ENCODE measurements at places on chromosomes 1 and 21.

GRCh38 chr1:222657899-222658298, 40.0 kb downstream of the MIA3 start:
- DNase-seq = no peak

GRCh38 chr1:29621826-29622435, 385.6 kb downstream of the PTPRU start:
- DNase-seq = no peak

DNA sequence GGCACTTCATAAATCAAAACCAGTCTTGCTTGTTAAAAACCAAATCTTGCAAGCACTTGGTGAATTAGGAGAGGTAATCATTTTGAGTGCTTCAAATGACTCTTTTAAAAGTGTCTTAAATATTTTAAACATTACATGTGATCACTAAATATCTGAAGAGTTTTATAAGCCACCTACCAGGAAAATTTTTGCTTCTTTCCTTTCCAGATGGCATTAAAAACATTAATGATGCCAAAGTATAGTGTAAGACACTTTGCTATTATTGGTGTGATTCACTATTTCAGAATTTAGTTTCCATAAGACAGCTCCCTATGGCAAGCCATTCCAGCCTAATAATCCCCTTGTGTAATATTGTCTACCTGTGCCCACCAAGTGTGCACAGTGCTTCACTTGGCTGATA, 548.8 kb upstream of the ADAMTS5 start:
- no peak for DNase-seq

DNA sequence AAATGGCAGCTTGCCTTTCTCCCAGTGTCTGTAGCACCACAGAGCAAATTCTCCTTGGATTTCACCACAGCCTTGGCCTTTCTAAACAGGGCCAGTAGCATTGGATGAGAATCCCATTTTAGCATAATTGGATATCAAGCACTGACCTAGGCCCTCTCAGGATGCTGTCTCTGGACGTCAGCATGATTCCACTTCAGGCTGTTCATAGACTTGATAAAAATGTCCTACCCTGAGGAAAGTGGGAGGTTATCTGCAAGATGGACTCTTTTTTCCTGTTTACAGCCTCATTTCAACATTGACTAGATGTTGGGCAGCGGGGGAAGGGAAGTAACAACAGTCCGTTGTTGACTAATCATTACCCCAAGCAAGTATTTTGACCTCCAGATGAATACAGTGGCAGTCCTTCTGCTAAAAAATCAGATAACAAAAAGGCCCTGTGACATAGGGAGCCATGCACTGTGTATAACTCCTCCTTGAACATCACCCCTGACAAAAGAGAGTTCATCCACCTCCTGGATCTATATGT, 5.2 kb downstream of the NPL start:
- DNase-seq = no peak

DNA sequence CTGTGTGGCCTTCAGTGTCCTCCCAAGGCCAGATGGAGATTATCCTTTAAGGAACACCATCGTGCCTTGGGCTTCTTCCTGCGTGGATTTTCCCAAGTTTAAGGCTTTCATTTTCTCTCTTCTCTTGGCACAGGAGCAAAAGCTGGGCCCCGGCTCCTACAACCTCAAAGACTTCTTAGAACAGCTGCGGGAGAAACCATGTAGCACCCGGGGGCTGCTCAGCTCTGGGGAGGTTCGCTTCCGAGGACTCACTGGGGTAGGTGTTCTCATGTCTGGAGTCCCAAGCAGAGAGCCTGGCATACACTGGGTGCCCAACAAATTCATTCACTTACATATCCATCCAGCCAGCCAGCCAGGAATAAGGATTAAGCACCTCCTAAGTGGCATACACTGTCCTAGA, 6.6 kb upstream of the TTC22 start:
- DNase-seq = no peak

- no peak for DNase-seq
Measured at GRCh38 chr1:239677362-239677761, 291.0 kb downstream of the CHRM3 start.

- DNase-seq = no peak
Measured at GRCh38 chr1:192697771-192698170, 61.8 kb downstream of the RGS13 start.

DNA sequence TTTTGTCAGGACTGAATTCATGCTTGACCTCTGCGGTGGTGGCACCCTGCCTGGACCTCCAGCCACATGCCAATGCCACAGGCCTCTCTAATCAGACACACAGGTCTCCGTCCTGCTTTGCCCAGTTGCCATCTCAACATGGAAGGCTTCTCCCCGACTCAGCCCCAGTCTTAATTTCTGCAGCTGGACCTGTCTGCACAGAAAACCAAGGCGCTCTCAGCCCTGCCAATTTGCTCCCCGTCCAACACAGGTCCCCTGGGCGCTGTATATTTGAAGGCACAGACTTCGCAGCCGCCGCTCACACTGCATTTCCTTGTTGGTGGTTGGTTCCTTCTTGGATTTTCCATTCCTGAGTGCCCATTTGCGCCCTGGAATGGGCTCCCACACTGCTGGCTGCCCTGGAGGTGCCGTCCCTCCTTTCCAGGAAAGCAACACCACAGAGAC, 28.0 kb upstream of the PLEKHG5 start:
- DNase-seq = no peak

GRCh38 chr1:43982808-43983207, 3.8 kb downstream of the B4GALT2 start:
- DNase-seq = peak; percentile 54

DNA sequence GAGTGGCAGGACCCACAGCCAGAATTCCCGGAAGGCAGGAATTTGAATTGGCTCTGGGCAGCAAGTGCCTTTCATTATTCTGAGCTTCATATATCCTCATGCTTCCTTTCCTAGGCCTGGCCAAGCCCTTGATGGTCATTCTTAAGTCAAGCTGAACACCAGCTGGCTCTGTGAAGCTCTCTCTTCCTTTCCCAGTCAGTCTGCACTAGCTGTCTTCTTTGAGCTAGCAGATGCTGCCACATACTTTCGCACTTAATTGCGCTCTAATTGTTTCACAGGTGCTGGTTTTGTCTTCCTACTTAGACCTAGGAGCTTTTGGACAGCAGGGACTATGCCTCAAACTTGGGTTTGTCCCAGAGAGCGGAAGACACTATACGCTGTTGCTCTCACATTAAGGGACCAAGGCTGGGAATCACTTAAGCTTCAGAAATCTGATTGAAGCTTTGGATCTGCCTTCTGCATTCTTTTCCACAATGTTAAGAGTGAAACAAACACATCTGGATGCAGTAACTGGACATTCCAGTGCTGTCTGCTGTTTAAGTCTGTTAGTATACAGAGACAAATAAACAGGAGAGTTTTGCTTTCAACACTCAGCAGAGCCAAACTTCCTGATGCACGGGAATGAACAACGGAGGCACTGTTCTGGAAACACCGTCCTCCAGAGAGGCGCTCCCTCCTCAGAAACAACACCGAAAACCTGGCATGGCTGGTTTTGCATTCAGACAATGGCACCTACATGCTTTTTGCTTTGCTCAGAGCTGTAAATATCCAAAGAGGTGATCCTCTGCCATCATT, 2.2 kb downstream of the TLR5 start:
- no peak for DNase-seq

Data from upper lobe of left lung (tissue), 6 donors.